EH (cell line): ENCODE measurements at places on chromosomes 12 and 14.
A peak's percentile ranks its signal among the peaks of the same experiment; 100 is the strongest.

DNA sequence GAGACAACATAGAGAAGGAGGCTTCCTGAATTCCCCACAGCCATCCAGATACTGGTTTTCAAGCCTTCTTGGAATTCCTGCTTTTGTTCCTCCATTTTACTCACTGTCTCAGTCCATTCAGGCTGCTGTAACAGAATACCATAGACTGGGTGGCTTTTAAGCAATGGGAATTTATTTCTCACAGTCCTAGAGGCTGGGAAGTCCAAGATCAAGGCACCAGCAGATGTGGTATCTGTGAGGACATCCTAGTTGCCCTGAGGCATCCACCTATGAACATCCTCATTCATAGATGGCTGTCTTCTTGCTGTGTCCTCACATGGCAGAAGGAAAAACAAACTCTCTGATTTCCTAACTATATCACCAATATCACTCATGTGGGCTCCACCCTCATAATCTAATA, 374.9 kb downstream of the FUT8 start:
- no peak for DNase-seq

- no peak for DNase-seq
These were observed 2.3 kb downstream of the RDH12 start for GRCh38 chr14:67703997-67704396.

GRCh38 chr14:22820731-22821130, 5.5 kb upstream of the SLC7A7 start:
- peak; percentile 66 for DNase-seq

DNA sequence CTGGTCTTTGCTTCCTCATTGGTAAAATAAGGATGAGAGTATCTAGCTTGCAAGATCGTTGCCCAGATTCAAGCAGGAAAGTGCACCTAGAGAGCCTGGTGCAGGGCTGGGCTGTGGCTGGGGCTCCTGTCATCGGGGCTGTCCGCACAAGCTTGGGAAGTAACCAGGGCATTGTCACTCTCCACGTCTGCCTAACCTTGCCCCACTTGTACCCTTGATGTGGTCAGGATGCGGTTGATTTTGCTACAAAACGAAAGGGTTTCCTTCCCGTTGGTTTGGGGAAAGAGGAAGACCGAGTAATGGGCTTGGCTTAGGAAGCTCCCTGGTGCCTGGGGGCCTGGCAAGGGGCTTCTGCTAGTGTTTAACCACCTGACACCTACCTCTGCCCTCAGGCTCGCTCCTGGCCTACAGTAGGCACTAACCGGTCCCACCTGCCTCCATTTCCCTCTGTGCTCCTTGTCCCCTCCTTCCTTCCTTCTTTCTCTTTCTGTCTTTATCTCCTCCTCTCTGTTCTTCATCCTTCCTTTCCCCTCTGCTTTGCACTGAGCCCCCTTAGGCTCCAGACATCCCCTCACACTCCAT, 21.8 kb downstream of the MVK start:
- DNase-seq: no peak

DNA sequence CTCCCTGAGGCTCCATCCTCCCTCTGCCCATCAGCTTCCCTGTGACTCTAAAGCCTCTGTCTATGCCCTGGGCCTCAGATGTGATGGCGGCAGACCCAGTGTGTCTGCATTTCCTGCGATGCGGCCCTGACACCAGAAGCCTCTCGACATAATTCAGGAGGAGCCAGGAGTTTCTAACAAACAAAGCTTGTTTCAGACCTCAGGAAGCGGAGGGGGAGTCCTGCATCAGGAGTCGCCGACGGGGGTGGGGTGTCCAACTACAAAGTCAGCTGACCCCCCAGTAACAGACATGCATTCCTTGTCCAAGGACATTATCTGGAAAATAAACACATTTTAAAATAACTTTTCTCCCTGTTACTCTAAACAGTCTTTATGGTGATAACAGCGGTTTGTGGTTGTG, 167.5 kb downstream of the DPF3 start:
- no peak for DNase-seq

DNA sequence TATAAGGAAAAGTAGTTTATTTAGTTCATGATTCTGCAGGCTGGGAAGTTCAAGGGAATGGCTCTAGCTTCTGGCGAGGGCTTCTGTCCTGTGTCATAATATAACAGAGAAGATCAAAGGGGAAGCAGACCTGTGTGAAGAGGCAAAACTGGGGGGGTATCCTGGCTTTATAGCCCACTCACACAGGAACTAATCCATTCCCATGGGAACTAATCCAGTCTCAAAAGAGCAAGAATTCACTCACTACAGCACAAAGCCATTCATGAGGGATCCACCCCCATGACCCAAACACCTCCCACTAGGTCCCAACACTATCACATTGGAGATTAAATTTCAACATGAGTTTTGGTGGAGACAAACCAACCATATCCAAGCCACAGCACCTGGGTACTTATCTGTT, 6.9 kb downstream of the ALDH6A1 start:
- no peak for DNase-seq
